Activated T-cell treated with anti-CD3 and anti-CD28 coated beads, Interleukin-2, amount 50 U/mL, for 24 hours (primary cell): ENCODE measurements at places on chromosomes 12 and 14.

DNA sequence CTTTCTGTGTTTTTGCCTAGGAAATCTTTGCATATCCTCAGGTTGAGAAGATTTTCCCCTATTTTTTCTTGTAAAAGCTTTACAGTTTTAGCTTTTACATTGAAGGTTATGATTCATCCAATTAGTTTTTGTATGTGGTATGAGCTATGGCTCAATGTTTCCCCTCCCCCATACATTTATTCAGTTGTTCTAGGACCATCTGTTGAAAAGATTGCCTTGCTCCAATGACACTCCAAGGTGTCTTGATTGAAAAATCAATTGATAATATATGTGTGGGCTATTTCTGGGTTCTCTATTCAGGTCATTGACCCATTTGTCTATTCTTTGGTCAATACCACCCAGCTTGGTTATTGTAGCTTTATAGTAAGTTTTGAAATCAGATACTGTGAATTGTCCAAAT is 42.6 kb downstream of the LRTM2 start:
- H3K4me3 ChIP-seq, result no peak overlapping the region
- H3K27ac ChIP-seq, result no peak overlapping the region
- no peaks in the 10 kb centered on the region for H3K4me1 ChIP-seq
- peaks cover 32% of the 10 kb centered on the region for H3K27me3 ChIP-seq

GRCh38 chr14:79279645-79280597 is 931.4 kb downstream of the DIO2 start:
- no peak overlapping the region for H3K27ac ChIP-seq
- DNase-seq, result no peak
- peaks cover 1% of the 10 kb centered on the region for H3K4me1 ChIP-seq
- H3K36me3 ChIP-seq, result no peaks in the 10 kb centered on the region
- H3K4me3 ChIP-seq, result no peak overlapping the region

DNA sequence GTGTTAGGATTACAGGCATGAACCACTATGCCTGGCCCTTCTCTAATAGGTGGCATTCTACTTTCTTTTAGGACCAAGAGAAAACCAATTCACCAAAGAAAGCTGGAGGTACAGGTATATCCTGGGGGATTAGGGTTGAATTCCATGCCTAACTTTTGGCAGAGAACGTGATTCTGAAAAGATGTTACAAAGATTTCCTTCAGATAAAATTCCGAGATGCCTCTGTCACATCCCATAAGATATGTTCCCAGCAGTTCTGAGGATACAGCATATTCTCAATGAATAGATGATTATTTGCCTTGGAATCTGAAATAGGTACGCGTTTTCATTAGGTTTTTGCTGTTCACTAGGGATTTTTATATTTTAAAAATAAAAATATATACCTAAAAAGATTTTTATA is 111.9 kb upstream of the KRAS start:
- H3K4me1 ChIP-seq, result peaks cover 22% of the 10 kb centered on the region
- peaks cover 4% of the 10 kb centered on the region for H3K27me3 ChIP-seq
- no peak overlapping the region for H3K27ac ChIP-seq
- H3K4me3 ChIP-seq, result no peak overlapping the region

GRCh38 chr12:41652981-41653380 is 464.9 kb downstream of the PDZRN4 start:
- no peak overlapping the region for H3K27ac ChIP-seq
- no peaks in the 10 kb centered on the region for H3K36me3 ChIP-seq
- H3K4me1 ChIP-seq, result no peaks in the 10 kb centered on the region
- no peak for DNase-seq
- H3K4me3 ChIP-seq, result no peak overlapping the region

GRCh38 chr12:2692080-2692479 is 102.7 kb upstream of the FKBP4 start:
- no peak for DNase-seq
- H3K36me3 ChIP-seq, result peaks cover 2% of the 10 kb centered on the region
- peaks cover 39% of the 10 kb centered on the region for H3K4me1 ChIP-seq
- peaks cover 22% of the 10 kb centered on the region for H3K27me3 ChIP-seq

DNA sequence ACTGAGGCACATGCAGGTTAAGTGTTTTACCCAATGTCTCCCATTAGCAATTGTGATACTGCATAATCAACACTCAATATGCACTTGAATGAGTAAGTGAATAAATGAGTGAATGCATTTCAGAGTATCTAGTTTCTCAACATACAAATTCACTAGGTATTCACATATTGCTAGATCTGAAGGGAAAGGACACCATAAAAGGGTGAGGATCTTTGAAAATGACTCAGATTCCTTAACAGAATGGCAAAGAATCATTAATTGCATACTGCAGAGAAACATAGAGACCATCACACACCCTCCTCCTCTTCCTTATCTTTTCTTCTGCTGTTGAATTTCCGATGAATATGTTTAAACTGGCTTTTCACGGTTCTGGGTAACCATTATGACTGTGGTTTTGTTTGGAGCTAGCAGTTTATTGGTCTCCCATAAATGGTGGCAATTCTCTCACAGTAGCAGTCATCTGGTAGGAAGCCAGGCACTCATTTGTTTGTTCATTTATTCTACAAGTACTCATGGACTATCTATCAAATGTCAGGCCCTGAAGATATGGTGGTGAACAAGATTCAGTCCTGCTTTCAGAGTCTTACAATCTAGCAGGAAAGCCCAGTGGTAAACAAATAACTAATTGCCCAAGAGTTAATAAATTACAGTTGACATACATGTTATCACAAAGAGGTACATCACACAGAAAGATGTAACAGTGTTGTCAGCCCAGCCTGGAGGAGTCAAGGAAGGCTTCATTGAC is 70.2 kb downstream of the LLPH start:
- DNase-seq, result no peak
- H3K27me3 ChIP-seq, result peaks cover 42% of the 10 kb centered on the region
- no peak overlapping the region for H3K27ac ChIP-seq

DNA sequence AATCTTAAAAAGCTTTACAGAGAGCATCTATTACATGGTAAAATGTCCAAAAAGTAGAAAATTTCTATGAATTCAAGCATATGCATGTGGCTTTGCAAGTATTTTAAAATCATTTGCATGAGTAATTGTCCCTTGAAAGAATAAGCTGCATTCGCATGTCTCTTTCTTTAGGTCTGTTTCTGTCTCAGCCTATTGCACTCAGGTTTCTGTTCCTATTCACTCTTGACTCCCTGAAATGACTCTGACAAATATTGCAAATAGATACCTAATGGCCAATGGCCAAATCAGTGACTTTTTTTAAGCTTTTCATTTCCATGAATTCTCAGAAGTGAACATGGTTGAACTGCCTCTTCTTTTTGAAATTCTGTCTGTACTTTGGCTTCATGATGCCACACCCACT is 6.4 kb upstream of the TTC8 start:
- H3K27me3 ChIP-seq, result peaks cover 30% of the 10 kb centered on the region
- no peak overlapping the region for H3K4me3 ChIP-seq
- H3K36me3 ChIP-seq, result no peaks in the 10 kb centered on the region

DNA sequence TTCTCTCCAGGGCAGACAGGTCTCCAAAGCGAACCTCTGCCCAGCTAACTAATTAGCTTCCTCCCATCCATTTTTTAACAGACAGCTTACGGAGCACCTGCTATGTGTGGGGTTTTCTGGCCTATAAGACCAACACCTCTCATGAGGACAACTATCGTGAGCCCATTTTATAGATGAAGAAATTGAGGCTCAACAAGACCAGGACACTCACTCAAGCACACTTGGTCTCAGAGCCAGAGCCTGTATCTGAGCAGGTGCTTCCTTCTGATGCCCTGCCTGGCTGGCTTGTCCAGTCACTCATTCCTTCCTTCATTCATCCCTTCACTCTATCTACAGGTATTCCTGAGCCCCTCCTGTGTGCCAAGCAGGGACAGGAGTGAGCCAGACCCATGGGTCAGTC is 6.1 kb downstream of the TRPV4 start:
- H3K4me1 ChIP-seq, result no peaks in the 10 kb centered on the region
- no peak overlapping the region for H3K27ac ChIP-seq
- H3K36me3 ChIP-seq, result no peaks in the 10 kb centered on the region
- H3K27me3 ChIP-seq, result peaks cover 20% of the 10 kb centered on the region

GRCh38 chr14:84856751-84857534 is 673.0 kb upstream of the FLRT2 start:
- H3K27me3 ChIP-seq, result no peaks in the 10 kb centered on the region
- no peak overlapping the region for H3K27ac ChIP-seq
- no peak overlapping the region for H3K4me3 ChIP-seq

- peaks cover 7% of the 10 kb centered on the region for H3K4me1 ChIP-seq
- H3K4me3 ChIP-seq, result no peak overlapping the region
- no peaks in the 10 kb centered on the region for H3K27me3 ChIP-seq
- no peak overlapping the region for H3K27ac ChIP-seq
- no peak for DNase-seq
These were observed 8.0 kb upstream of the TEP1 start for GRCh38 chr14:20421267-20421666.

DNA sequence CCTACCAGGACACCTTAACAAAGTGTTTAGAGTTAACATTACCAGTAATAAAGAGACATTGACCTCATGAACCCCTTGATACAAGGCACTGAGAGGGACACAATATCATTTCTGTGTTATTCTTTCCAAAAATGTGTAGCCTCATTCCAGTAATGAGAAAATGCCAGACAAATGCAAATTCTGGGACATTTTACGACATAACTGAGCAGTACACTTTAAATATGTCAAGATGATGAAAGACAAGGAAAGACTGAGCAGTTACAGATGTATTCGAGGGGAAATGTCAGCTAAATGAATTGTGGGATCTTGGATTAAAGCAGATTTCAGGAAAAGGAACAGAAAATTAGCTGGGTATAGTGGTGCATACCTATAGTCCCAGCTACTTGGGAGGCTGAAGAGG is 255.6 kb downstream of the ERC1 start:
- no peaks in the 10 kb centered on the region for H3K27me3 ChIP-seq
- peaks cover 5% of the 10 kb centered on the region for H3K36me3 ChIP-seq
- no peak for DNase-seq
- no peak overlapping the region for H3K27ac ChIP-seq
- H3K4me1 ChIP-seq, result no peaks in the 10 kb centered on the region

GRCh38 chr12:71005166-71005565 is 84.6 kb upstream of the PTPRR start:
- no peak overlapping the region for H3K27ac ChIP-seq
- DNase-seq, result no peak
- H3K4me1 ChIP-seq, result no peaks in the 10 kb centered on the region
- no peaks in the 10 kb centered on the region for H3K27me3 ChIP-seq
- H3K36me3 ChIP-seq, result no peaks in the 10 kb centered on the region
- H3K4me3 ChIP-seq, result no peak overlapping the region

DNA sequence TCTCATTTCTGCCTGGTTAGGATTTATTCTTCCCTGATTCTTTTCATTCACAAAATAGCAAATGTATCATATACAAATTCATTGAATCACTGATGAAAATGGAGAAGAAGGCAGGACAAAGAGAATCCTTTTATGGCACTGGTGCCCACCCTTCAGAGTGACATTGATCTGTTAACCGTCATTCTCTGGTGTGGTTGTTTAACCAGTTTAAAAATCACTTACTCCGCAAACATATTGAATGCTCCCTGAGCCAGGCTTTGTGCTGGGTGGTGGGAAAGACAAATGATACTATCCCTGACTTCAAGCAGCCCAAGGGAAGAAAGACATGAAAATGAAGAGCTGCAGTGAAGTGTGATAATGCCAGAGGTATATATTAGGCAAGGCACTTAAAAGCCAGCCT is 187.5 kb upstream of the SLC38A2 start:
- peaks cover 44% of the 10 kb centered on the region for H3K4me1 ChIP-seq
- peaks cover under 1% of the 10 kb centered on the region for H3K36me3 ChIP-seq
- no peak overlapping the region for H3K27ac ChIP-seq

- H3K4me1 ChIP-seq, result peaks cover 19% of the 10 kb centered on the region
- H3K27ac ChIP-seq, result no peak overlapping the region
- no peak for DNase-seq
- H3K27me3 ChIP-seq, result no peaks in the 10 kb centered on the region
- H3K36me3 ChIP-seq, result no peaks in the 10 kb centered on the region
These were observed 173.2 kb upstream of the EEA1 start for GRCh38 chr12:93102312-93102711.

GRCh38 chr12:79071498-79071897 is 206.9 kb downstream of the SYT1 start:
- H3K27me3 ChIP-seq, result no peaks in the 10 kb centered on the region
- no peaks in the 10 kb centered on the region for H3K36me3 ChIP-seq
- no peak overlapping the region for H3K4me3 ChIP-seq
- no peaks in the 10 kb centered on the region for H3K4me1 ChIP-seq
- no peak overlapping the region for H3K27ac ChIP-seq

DNA sequence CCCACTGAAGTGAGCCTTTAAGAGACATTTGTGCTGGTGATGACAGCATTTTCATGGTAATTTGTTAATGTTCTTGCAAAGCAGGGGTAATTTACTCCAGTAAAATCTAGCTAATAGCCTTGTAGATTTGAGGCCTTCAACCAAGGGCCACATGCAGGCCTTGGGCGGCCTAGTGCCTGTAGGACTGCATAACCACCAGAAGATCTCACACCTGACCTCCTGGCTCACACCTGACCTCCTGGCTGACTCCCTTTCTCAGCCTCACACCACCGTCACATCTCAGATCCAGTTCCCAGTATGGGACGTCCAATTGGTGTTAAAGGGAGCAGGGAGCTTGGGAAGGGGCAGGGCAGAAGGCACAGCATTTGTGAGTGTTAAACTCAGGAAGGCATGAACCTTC is 26.9 kb downstream of the C12orf42 start:
- no peak overlapping the region for H3K27ac ChIP-seq
- H3K36me3 ChIP-seq, result no peaks in the 10 kb centered on the region
- H3K27me3 ChIP-seq, result no peaks in the 10 kb centered on the region
- no peak overlapping the region for H3K4me3 ChIP-seq
- no peak for DNase-seq

DNA sequence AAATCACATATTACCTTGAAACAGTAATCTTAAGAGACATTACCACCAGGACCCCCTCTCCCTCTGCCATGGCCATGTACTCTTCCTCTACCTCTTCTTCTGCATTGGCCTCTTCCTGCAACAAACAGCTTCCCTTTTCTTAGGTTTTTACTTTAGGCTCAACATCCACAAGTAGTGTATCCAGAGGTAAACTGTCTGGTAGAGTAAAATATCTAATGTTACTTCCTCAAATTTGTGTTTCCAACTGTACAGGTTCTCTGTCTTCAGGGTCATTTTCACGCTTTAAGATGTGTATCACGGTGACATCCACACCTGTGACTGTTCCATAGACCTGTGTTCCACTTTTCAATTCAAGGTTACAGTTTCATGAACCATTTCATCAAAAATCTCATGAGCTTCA is 13.4 kb downstream of the CDK17 start:
- H3K36me3 ChIP-seq, result peaks cover 41% of the 10 kb centered on the region
- H3K27ac ChIP-seq, result peak overlapping the region; percentile 69
- no peak for DNase-seq
- H3K27me3 ChIP-seq, result no peaks in the 10 kb centered on the region
- H3K4me1 ChIP-seq, result peaks cover 67% of the 10 kb centered on the region

- H3K36me3 ChIP-seq, result no peaks in the 10 kb centered on the region
- H3K4me3 ChIP-seq, result no peak overlapping the region
- no peak for DNase-seq
- no peaks in the 10 kb centered on the region for H3K27me3 ChIP-seq
- no peaks in the 10 kb centered on the region for H3K4me1 ChIP-seq
These were observed 524.6 kb downstream of the PRKD1 start for GRCh38 chr14:29403091-29403490.

- H3K36me3 ChIP-seq, result no peaks in the 10 kb centered on the region
- peaks cover 12% of the 10 kb centered on the region for H3K27me3 ChIP-seq
These were observed 241.2 kb upstream of the FKBP4 start for GRCh38 chr12:2553388-2554126.

- peaks cover 8% of the 10 kb centered on the region for H3K36me3 ChIP-seq
- no peak for DNase-seq
- H3K27me3 ChIP-seq, result no peaks in the 10 kb centered on the region
- no peak overlapping the region for H3K4me3 ChIP-seq
- H3K4me1 ChIP-seq, result peaks cover 85% of the 10 kb centered on the region
These were observed 108.7 kb downstream of the BTG1 start for GRCh38 chr12:92036771-92037453.
